ENCODE measurements at places on chromosomes 13 and 19.

GRCh38 chr13:50887151-50887550 lies 22.4 kb upstream of the RNASEH2B start:
- DNase-seq = no peak

DNA sequence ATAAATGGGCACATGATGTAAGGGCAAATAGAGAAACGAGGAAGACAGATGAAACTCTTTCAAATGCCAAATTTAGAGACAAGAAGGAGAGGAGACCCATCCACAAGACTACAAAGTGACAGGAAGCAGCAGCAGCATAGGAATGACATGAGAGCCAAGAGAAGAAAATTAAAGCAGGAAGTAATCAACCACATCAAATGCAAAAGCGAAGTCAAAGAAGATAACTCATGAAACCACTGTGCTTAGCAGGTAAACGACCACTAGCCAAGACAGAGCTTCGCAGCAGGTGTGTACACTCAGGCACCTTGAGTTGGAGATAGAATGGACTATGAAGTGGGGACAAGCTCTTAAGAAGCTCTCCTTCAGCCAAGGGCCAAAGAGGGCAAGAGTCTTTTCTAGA lies 64.1 kb downstream of the KLF12 start:
- no peak for DNase-seq

DNA sequence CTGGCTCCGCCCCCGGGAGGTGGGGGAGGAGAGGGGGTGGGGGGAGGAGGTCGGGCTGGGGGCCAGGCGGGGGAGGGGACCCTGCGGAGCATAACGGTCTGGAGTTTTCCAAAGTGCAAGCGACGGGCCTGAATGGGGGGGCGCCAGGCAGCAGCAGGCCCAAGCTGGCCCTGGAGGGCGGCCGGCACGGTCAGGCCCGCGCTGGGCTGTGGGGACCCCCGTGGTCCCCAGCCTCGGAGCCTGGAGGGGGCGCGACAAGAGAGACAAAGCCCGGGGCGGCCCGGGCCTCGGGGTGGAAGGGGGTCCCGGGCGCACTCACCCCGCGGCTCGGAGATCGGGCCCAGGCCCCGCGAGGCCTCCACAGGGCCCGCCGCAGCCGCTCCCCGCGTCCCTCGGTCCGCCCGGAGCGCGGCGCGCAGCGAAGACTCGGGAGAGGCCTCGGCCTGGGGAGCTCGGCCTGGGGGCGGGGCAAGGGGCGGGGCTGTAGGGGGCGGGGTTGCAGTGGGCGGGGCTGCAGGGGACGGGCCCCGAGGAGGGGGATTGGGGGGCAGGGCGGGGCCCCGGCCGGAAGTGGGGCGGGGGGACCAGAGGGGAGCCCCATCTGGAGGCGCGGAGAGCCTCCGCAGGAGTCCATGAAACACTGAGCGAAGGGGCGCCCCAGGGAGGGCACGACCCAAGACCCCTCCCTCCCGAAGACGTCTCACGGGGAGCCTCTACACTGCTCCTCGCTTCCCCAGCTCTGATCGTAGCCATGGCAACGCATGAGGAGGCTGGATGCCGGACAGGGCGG lies 47.6 kb downstream of the PTPRS start:
- no peak for DNase-seq

DNA sequence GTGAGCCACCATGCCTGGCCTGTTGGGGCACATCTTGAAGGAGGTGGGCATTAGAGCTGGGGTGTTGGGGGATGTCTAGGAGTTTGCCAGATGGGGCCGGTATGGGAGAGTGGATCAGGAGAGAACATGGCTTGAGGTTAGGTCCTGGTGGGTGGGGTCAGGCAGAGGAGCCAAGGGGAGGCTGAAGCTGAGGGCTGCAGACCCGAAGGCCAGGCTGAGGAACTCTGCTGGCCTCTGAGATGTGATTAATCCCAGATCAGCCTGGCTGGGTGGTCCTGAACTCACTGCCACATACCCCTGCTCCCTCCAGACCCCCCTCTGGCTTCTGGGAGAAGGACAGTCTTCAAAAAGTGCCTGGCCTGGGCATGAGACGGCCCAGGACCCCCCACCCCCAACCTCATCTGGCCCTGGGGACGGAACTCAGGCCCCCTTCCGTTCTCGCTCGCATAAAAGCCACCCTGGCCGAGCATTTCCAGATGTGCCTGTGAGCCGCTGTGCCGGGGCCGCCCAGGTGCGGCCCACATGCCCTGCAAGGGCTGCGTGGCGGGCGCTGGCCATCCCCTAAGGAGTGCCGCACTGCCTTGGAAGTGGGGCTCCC lies 2.7 kb downstream of the FSTL3 start:
- no peak for DNase-seq

DNA sequence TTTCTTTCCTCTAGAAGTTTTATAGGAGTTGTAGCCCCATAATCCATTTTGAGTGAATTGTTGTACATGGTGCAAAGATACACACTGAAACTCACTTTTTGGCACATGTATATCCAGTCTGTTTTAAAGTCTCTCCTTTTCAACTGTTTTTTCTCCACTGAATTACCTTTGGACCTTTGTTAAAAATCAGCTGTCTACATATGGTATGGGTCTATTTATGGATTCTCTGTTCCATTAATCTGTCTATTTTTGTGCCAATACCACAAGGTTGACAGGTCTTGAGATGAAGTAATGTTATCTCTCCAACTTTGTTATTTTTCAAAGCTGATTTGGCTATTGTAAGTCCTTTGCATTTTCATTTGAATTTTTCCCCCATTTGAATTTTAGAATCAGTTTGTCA lies 4.7 kb downstream of the HNRNPA1L2 start:
- no peak for DNase-seq

DNA sequence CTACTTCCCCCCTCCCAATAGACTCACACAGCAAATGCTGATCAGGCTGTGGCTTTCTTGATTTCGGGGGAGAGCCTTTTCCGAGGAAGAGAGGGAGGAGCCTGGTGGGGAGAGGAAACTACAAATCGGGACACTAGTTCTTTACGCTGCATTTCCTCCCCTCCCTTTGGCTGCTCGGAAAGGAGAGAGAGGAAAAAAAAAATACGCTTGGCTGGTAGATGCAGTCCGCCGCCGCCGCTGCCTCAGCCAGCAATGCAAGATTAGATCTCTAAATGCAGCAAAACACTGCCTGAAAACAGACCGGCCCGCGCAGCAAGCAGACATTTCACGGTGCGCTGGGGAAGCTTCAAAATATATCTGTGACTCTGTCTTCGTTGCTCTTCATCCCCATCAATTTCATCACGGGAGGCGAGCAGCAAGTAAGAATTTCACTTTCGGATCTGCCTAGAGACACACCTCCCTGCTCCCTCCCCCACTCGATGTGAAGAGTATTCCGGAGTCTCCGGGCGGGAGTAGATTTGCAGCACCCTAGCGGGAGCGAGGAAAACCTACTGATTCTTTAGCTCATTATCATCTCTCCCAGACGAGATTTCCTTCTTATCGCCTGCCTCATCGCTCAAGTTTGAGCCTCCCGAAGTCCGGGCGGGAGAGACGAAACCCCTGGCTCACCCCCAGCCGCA lies at the start of gene PCDH17:
Gene PCDH17, plus strand, starts transcription at position 149 of the 680 bp plus-strand sequence. CDS start 803 bp downstream, outside the sequence.
- no peak for DNase-seq

DNA sequence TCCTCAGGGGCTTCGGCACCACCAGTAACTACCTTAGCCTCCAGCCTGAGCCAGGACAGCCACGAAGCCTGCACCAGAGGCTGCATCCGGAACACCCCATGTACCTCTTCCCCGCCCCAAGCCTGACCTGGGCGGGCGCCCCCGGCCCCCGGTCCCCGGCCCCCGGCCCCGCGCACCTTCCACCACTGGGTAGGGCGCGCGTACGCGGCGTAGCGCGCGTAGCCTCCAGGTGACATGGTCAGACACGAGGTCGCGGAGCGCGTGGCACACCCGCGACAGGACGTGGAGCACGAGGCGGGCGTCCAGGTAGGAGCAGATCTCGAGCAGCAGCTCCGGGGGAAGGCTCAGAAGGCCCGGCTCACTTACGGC lies 450 bp downstream of the FBXW9 start:
- no peak for DNase-seq

- no peak for DNase-seq
Observed at GRCh38 chr13:37136633-37137032, 31.2 kb upstream of the CSNK1A1L start.

GRCh38 chr19:9039728-9040127 lies 29.5 kb upstream of the MUC16 start:
- DNase-seq = no peak

GRCh38 chr19:52554216-52554971 lies 15.7 kb upstream of the ZNF701 start:
- DNase-seq = no peak

GRCh38 chr13:69737129-69737935 lies 370.3 kb upstream of the ATXN8OS start:
- DNase-seq = no peak

DNA sequence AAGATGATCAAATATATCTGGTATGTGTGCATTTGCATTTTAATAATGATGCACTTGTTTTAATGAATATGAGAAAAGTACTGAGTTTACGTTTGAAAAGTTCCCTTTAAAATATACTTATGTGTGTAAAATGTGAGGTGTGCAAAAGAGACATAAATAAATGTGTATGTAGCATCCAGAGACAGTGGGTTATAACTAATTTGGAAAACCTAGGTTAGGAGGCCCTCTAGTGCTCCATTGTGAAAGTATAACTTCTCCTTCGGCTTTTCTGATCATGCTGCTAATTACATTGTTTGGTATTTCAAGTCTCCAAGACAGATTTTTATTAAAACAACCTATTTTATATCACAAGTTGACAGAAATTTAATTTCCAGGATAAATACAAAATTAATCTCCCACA lies 30.1 kb downstream of the SCEL start:
- no peak for DNase-seq

DNA sequence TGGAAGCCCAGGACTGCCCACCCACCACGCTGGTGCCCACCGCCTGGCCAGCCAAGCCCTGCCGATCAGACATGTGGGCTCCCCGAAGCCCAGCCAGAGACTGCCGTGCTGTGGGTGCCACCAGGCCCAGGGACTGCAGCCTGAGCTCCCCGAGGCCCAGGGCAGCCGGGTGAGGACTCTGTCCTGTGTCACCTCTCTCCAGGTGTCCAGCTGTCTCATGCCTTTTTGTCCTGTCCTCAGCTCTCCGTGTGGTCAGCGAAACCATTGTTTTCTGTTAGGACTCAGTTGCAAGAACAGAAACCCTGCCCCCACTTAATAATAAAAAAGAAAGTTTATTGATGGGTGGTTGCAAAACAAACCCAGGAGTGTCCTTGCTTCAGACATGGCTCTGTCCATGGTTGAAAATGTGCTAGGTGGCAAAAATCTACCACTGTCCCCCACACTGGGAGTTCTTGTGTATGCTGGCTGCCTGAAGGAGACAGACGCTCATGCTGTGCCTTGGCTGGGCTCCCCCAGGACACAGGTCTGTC lies 9.9 kb downstream of the PLEKHF1 start:
- DNase-seq = no peak

- DNase-seq = no peak
Observed at GRCh38 chr19:3780786-3781304, 5.3 kb downstream of the MATK start.

- no peak for DNase-seq
Observed at GRCh38 chr19:46919324-46919723, 58.5 kb downstream of the ARHGAP35 start.

- DNase-seq = no peak
Observed at GRCh38 chr13:78816592-78816991, 157.6 kb upstream of the OBI1 start.

GRCh38 chr13:27621116-27621365 lies 651 bp upstream of the POLR1D start:
- no peak for DNase-seq

- DNase-seq = no peak
Observed at GRCh38 chr13:64810750-64811149, 2419.4 kb downstream of the PCDH9 start.

DNA sequence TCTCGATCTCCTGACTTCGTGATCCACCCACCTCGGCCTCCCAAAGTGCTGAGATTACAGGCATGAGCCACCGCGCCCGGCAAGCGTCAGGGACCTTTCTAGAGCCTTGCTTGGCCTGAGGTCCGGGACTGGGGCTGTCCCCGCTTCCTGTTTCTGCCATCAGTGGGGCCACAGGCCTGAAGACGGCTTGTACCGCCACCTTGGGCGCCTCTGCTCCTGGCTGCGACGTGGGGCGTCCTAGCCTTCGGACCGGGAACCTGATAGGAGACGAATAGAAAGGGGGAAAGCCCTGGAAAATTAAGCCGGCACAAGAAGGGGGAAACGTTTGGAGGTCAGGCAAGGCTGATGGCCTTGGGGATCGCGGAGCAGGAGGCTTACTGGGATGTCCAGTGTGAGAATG lies 35.1 kb downstream of the RNF6 start:
- DNase-seq = no peak

DNA sequence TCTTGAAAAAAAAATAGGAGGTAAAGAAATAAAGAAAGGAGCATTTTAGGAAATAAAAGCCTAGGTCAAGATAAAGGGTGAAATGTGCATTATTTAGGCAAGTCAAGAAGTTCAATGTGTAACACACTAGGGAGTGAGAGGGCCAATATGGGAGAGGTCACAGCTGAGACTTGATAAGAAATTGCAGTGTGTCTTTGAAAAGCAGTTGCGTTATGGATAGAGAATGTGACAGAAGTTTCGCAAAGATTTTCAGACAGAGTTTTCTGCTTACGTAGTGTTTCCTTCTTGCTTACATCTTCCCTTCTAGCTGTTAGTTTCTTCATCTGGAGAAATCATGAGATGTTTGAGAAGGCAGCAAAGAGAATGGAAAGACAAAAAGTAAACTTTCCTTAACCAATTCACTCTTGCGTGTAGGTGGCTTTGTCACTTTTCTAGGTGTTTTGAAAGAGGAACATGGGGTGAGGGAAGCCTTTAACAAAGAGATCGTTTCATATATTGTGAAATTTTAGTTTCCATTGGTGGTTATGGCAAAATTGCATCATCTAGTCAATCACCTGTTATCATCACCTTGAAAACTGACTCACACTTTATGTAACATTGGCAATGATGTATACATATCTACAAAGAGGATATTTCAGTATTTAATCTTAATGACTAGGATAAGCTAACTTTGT lies 975.5 kb downstream of the OLFM4 start:
- no peak for DNase-seq

GRCh38 chr19:55112246-55112776 lies 5.1 kb downstream of the PPP1R12C start:
- DNase-seq = no peak

- DNase-seq = no peak
Observed at GRCh38 chr13:46665633-46666482, 112.9 kb downstream of the LRCH1 start.

DNA sequence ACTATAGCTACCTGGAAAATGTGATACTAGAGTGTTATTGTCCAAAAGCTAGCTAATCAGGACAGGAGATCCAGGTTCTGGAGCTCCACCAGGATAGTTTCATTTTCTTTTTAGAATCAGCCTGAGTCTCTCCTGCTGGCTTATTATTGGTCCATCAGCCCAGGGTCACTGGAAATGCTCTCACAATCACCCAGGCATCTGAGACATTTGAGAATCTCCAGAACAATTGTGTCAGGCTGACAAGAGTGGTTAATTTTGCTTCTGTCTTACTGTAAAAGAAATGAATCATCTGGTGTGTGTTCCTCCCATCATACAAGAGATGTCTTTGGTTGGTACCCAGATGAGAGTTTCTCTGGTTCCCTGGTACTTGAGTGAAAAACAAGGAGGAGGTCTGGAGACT lies 43.6 kb upstream of the ZNF681 start:
- DNase-seq = no peak

GRCh38 chr19:53660584-53660983 lies 28.8 kb downstream of the DPRX start:
- no peak for DNase-seq

- DNase-seq = no peak
Observed at GRCh38 chr19:49981603-49982593, 20.9 kb upstream of the SIGLEC11 start.

- no peak for DNase-seq
Observed at GRCh38 chr13:40189898-40190630, 476.4 kb downstream of the FOXO1 start.
